ENCODE measurements at places on chromosomes 7 and 10.

- no peak for DNase-seq
Measured at GRCh38 chr7:149310113-149310836, 48.3 kb downstream of the ZNF783 start.

GRCh38 chr10:102460836-102461186, 9.5 kb upstream of the C10orf95 start:
- DNase-seq = no peak

DNA sequence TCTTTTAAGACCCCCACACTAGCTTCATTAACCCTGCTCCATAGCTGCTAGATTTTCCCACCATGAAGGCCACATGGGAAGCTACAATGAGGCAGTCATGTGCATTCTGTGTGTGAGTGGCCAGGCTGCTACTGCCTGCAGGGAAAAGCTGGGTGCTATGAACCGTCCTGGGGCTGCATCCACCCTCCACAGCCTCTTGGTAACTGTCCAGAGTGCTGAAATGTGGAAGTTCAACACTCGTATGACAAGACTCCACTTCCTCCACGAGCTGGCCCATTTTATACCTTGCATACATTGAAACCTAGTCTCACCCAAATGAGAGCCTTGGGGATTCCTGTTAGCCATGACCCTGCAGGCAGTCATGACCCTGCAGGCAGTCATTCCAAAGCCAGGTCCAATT, 59.4 kb downstream of the CUZD1 start:
- no peak for DNase-seq

DNA sequence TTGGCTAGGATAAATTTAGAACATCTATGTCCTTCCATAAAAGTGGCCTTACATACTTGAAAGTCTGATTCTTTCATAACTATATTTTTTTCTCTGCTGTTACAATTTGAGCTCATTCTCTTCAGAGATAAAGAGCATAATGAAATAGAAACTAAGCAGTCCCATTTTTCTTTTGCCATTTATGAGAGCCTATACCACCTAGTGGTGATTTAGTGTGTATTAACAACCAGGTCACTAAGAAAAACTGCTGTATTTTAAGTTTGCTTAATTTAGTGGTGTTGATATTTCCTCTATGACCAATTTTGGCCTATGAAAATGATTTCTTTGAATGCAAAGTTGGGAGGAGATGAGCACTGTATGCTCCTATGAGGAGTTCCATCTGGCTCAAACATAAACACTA, 88.7 kb upstream of the ZWINT start:
- no peak for DNase-seq

- DNase-seq = no peak
Measured at GRCh38 chr10:109259293-109259692, 664.0 kb downstream of the XPNPEP1 start.

- no peak for DNase-seq
Measured at GRCh38 chr7:17369691-17370426, 71.4 kb downstream of the AHR start.

DNA sequence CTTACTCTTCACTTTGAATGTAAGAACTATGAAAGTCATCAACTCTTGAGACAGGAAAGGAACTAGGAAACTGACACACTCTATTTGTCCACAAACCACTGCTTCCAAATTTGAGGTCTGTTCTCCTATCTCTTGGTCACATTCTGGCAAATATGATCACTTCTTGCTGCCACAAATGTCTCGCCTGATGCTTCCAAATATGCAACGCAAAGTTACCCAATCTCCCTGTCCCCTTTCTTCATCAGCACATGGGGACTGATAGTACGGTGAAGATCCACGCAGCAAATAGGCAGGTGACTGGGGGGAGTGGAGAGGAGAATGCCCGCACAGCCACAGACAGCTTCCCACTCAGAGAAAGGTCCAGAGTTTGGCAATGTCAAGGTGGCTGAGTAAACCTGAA, 92.6 kb upstream of the TCF7L2 start:
- no peak for DNase-seq

GRCh38 chr7:44703921-44704320, 44.7 kb upstream of the ZMIZ2 start:
- no peak for DNase-seq

All from stimulated activated CD4-positive, alpha-beta T cell treated with anti-CD3 and anti-CD28 coated beads, Interleukin-1b, Interleukin-23, amount 100 ng/mL, for 48 hours (primary cell).